ENCODE measurements at places on chromosomes 16 and 17.
A peak's percentile ranks its signal among the peaks of the same experiment; 100 is the strongest.

- no peak for DNase-seq
These were observed 23.2 kb downstream of the HSD11B2 start for GRCh38 chr16:67454104-67454503.

GRCh38 chr17:51510940-51511339 lies 250.6 kb downstream of the UTP18 start:
- no peak for DNase-seq

DNA sequence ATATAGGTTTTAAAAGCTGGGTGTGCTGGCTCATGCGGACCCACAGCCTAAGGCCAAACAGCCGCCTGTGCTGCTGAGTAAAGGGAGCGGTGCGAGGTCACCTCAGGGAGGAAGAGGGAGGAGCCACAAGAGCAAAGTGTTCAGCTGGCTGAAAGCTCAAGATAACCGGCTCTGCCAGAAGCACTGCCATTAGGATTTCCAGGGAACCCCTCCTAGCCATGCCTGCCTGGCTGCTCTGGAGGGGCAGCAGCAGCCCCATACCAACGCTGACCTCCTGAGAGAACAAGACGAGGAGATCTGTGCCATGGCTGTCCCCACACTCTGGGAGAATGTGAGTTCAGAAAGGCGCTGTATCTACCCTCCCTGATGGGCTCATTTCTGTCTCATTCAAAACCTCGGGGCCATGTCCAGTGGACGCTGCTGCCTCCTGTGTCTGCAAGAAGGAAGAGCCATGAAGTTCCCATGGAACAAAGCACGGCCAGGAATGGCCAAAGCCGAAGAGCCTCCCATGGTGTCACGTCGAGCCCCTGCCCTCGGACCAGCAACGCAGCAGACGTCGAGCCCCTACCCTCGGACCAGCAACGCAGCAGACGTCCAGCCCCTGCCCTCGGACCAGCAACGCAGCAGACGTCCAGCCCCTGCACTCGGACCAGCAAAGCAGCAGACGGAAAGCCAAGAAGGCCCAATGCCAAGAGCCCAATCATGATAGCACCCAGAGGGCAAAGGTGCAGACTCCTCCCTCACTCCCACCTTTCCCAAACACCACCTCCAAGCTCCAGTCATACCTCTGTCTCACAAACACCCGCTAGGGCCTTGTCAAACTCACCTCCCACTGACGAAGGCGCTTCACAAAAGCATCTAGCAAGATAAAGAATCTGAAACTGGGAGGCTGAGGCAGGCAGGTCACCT lies 107.0 kb downstream of the ANKRD11 start:
- DNase-seq = peak; percentile 47

DNA sequence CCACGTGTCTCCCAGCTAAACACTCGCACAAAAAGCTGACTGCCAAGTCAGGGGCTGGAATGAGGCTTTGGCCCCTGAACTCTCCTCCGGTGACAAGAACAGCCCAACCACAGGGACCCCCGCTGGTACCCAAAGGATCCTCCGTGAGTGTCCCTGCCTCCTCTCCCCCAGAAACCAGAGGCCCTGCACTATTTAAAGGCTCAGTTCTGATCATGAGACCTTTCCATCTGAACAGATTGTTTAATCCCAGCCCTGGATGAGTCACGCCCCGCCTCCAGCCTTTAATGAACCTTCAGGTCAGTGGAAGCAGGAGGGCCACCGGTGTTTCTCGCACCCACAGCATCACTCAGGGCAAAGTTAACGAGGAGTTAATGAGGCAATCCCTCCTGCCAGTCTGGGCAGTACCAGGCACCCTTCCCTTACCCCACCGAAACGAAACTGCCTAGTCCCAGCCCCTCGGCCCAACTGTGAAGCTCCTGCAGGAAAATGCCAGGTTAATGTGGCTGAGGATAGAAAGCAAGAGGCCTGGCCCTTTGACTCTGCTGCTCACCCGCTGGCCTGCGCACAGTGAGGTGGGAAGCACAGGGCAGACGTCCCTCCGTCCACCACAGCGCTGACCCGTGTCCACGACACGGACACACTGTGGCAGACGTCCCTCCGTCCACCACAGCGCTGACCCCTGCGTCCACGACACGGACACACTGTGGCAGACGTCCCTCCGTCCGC lies 32.4 kb downstream of the TIMM22 start:
- peak; percentile 63 for DNase-seq

- DNase-seq = no peak
These were observed 13.5 kb downstream of the CA4 start for GRCh38 chr17:60163108-60163784.

Measured in brain microvascular endothelial cell (primary cell).